ENCODE measurements at places on chromosomes 7 and 10. TPM values are rescaled to one million over a fixed set of nuclear protein-coding genes. Genes with fewer than 3 reads are reported as not detected.

GIMAP4 gene
- 40.4 TPM for total RNA-seq

KIN gene
- total RNA-seq, result 11.1 TPM

FAM131B gene
- total RNA-seq, result 1.1 TPM

FBXO24 gene
- total RNA-seq, result 0.51 TPM

HABP2 gene
- total RNA-seq, result not detected

LRGUK gene
- 0.95 TPM for total RNA-seq

ATRNL1 gene
- total RNA-seq, result 1.4 TPM
